ENCODE measurements at places on chromosomes 5 and 9. TPM values are rescaled to one million over a fixed set of nuclear protein-coding genes. Genes with fewer than 3 reads are reported as not detected.

AQP7 gene
- total RNA-seq, result not detected

CDX1 gene
- total RNA-seq, result not detected

DNA sequence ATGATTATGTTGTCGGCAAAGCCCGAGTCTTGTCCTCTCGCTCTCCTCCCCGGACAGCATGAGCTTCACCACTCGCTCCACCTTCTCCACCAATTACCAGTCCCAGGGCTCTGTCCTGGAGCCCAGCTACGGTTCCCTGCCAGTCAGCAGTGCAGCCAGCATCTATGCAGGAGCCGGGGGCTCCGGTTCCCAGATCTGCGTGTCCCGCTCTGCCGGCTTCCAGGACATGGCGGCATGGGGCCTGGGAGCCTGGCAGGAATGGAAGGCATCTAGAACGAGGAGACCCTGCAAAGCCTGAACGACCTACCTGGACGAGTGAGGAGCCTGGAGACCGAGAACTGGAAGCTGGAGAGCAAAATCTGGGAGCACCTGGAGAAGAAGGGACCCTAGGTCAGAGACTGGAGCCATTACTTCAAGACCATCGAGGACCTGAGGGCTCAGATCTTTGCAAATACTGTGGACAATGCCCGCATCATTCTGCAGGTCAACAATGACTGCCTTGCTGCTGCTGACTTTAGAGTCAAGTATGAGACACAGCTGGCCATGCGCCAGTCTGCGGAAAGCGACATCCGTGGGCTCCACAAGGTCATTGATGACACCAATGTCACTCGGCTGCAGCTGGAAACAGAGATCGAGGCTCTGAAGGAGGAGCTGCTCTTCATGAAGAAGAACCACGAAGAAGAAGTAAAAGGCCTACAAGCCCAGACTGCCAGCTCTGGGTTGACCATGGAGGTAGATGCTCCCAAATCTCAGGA is 101.3 kb upstream of the MAN2A1 start:
- no peak for DNase-seq

DNA sequence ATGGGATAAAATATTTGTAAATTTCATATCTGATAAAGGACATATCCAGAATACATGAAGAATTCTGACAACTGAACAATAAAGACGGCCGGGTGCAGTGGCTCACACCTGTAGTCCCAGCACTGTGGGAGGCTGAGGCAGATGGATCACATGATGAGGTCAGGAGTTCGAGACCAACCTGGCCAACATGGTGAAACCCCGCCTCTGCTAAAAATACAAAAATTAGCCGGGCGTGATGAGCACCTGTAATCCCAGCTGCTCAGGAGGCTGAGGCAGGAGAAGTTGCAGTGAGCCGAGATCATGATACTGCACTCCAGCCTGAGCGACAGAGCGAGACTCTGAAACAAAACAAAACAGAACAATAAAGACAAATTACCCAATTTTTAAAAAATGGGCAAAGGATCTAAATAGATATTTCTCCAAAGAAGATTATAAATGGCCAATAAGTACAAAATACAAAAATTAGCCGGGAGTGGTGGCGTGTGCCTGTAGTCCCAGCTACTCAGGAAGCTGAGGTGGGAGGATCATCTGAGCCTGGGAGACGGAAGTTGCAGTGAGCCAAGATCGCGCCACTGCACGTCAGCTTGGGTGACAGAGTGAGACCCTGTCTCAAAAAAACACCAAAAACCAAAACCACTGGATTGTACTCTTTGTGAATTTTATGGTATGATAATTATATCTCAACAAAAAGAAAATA is 9.6 kb upstream of the NSD1 start:
- no peak for DNase-seq

GRCh38 chr9:16524078-16524477 is 346.4 kb downstream of the BNC2 start:
- DNase-seq, result no peak
